Astrocyte of the spinal cord (primary cell): ENCODE measurements at places on chromosomes 16 and 17.

DNA sequence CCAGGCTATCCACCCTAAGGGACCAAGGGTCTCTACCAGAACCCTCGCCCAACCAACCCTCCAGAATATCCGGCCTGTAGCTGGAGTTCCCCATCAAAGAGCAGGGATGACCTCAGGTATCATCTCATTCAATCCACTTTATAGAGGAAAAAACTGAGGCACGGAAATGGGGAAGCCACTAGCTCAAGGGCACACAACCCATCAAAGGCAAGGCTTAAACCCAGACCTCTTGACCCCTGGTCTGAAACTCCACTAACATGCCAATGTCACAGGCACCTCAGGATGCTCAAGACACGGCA, 1.6 kb downstream of the TBC1D10B start:
- no peak for DNase-seq

- no peak for DNase-seq
Observed at GRCh38 chr17:77628035-77628434, 330.5 kb upstream of the TNRC6C start.

GRCh38 chr17:42681976-42682721, at the start of gene CNTNAP1:
Gene CNTNAP1 (plus strand): TSS chr17:42682531. CDS start chr17:42682830, 299 bp downstream.
- peak; percentile 80 for DNase-seq

DNA sequence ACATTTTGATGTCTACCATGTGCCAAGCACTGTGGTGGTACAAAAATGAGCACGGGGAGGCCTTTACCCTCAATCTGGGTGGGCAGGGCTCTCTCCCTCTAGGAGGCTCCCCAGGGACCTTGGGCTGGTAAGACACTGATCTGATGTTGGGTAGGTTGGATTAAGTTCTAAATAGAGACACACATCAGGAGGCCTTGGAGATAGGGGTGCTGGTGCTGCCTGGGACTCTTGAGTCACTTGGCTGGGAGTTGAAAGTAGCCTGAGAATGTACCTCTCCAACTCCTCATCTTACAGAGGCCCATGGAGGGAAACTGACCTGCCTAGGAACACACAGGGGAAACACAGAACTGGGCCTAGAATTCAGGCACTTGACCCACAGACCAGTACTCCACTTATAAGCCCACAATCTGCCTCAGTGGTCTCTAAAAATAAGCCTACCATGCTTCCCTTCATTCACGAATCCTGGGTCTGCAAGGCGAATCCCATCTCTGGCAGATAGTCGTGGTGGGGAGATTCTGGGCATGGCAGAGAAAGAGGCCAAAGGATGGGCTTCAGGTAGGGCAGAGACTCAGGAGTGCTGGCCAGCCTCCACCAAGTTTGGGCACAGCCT, 1.8 kb upstream of the NEUROD2 start:
- no peak for DNase-seq

GRCh38 chr17:2398655-2399571, 1.9 kb downstream of the MNT start:
- DNase-seq = peak; percentile 79

- DNase-seq = no peak
Observed at GRCh38 chr17:78576389-78577112, 645 bp downstream of the DNAH17 start.

- peak; percentile 70 for DNase-seq
Observed at GRCh38 chr17:64133546-64134215, 3.7 kb upstream of the ERN1 start.

GRCh38 chr16:87635541-87636049, 33.3 kb downstream of the JPH3 start:
- peak; percentile 14 for DNase-seq

- DNase-seq = no peak
Observed at GRCh38 chr16:50967827-50968612, 183.1 kb downstream of the SALL1 start.

GRCh38 chr16:17949141-17949981, 387.2 kb downstream of the NPIPA8 start:
- no peak for DNase-seq

DNA sequence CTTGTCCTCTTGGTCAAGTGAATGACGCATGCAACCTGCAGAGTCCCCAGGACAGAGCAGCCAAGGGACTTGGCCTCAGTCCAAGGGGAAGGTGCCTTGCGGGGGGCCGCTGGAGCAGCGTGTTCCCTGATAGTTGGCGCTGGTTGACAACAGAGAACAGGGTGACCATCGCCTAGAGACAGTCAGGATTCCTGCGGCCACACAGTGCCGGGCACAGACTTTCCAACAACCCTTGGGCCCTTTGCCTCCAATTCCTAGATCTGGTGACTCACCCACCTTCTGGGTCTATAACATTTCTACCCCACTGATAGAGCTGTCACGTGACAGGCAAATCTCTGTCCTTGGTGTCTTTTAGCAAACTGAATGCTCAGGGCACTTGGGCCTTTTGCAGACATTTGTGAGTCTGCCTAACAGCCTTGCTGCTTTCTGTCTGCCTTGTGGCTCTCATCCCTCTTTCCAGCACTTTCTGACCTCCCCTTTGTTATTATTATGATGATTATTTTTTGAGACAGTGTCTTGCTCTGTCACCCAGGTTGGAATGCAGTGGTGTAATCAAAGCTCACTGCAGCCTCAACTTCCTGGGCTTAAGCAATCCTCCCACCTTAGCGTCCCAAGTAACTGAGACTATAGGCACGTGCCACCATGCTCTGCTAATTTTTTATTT, 11.9 kb upstream of the TEDC2 start:
- no peak for DNase-seq

- DNase-seq = no peak
Observed at GRCh38 chr17:35536664-35537171, 760 bp downstream of the SLFN12L start.

DNA sequence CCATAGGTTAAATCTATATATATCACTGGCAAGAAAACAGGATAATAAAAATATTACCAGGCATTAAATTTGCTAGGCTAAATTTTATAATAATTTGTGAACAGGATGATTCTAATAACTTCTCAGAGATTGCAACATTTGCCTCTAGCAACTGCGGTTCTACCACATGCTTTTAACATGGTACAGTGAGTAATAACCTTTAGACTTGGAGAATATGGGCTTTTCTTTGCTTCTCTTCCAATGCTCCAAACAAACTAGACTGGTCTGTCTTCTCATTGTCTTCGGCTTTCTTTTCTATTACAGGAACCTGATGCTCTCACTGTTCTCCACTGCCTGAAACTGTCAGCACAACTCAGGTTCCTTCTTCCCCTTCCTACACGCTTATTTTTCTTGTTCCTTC, 80.6 kb downstream of the CA4 start:
- DNase-seq = no peak

DNA sequence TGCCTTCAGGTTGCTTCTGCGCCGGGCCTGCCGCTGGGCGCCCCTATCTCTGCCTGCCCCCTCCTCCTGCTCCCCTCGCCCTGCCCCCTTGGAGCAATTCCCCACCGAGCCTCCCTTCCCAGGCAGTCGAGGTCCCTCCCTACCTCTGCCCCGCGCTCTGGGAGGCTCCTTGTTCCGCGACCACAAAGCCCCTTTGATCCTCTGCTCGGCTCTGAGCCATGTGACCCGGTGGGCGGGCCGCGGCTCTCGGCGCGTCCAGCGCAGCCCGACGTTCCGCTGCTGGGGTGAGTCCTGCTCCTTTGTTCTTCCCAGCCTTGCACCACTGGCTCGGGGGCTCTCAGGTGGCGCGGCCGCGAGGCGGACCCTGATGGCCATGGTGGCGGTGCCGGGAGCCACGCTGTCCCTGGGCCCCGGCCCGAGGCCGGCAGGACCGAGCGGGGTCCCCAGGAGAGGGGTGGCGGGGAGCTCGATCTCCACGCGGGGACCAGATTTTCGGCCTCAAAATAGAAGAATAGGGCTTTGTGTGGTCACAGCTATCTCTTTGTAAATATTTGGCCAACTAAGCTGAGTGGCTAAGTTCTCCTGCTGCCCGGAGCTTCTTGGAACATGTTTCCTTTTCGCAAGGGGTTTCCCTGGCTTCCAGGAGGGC, 310.6 kb downstream of the SEC14L1 start:
- DNase-seq = peak; percentile 87

DNA sequence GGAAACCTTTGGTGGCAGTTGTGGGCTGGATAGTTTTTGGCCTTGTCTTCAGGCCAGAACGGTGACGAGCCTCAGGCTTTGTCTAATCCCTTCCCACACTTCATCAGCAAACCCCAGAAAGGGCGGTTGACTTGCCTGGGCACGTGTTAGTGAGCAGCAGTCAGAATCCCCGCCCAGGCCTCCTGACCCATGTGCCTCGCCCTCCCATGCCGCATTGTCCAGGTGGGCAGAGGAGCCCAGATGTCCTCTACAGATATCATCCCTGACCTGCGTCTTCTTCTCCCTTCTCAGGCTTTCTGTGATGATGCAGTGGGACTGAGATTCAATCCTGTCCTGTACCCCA, 82.5 kb downstream of the OR1D5 start:
- DNase-seq = no peak

GRCh38 chr17:39820541-39820940, 43.6 kb downstream of the IKZF3 start:
- DNase-seq = no peak

- DNase-seq = peak; percentile 97
Observed at GRCh38 chr17:15999141-15999973, at the start of the genes TTC19 and ZSWIM7. Gene TTC19 (plus strand): TSS chr17:15999824. CDS start chr17:15999849, 25 bp downstream. Gene ZSWIM7 (minus strand): TSS chr17:15999704. CDS start chr17:15999594, 110 bp downstream.

DNA sequence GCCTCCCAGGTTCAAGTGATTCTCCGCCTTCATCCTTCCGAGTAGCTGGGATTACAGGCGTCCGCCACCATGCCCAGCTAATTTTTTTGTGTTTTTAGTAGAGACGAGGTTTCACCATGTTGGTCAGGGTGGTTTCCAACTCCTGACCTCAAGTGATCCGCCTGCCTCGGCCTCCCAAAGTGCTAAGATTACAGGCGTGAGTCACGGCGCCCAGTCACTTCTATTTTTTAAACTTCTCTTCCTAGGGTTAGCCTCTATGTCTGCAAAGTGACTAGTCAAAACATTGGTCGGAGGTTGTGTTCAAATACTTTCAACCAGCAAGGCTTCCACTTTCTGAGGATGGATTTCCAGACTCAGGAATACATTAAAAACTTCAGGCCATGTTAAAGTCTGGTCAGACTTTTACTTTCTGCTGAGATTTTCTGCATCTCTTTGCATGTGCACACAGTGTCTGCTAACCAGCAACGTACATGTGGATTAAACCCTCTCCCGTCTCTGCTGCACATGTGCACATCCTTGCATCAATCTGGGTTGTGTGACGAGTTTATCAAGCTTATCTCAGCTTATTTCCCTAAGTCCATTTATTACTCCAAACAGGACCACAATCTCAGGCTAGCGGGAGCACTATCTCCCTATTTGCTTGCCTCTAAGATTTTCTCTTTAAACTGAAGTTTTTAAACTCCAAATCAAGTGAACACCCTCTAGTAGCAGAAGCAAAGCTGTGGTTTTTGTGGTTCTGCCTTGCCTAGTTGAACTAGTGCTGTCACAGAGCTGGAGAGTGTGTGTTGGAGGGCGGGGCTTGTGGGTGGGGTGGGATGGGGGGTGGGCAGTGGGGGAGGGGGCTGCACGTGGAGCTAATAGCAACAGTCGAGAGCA, 525.2 kb upstream of the GOT2 start:
- DNase-seq = peak; percentile 2
